ENCODE measurements at places on chromosomes 6 and 20.
A peak's percentile ranks its signal among the peaks of the same experiment; 100 is the strongest.

DNA sequence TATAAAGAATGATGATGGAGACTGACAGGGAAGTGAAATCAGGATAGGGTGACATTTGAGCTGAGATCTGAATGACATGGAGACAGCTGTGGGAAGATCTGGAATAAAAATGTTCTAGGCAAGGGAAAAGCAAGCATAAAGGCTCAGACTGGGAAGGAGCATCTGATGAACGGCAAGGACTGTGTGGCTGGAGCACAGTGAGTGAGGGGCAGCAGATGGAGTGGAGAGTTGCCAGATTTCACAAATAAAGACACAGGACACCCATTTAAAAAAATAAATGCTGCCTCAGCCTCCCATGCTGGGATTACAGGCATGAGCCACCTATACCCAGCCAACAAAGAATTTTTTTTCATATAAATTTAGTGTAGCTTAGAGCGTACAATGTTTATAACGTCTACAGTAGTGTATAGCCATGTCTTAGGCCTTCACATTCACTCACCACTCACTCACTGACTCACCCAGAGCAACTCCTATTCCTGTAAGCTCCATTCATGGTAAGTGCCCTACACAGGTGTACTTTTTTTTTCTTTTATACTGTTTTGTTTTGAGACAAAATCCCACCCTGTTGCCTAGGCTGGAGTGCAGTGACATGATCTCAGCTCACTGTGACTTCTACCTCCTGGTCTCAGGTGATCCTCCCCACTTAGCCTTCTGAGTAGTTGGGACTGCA, 2.4 kb upstream of the ZBTB24 start:
- DNase-seq, result no peak

GRCh38 chr6:126170978-126171382, 168.9 kb upstream of the CENPW start:
- DNase-seq, result peak; percentile 64

DNA sequence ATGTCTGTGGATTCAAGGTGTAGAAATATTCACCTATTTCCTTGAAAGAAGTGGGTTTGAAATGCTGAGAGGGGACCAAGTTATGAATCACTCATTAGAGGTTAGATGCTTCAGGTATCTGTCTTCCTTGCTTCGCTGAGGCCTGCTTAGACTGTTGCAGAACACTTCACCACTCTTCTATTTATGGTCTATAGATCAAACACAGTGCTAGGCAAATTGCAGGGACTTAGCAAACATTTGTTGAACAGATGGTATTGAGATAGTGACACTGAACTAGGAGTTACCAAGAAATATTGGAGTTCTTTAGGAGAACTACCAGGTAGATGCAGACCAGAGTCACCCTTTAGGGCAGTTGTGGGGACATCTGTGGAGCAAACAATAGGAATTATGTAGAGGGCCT, 123.8 kb downstream of the RFPL4B start:
- DNase-seq, result no peak

GRCh38 chr6:142400495-142400894, 98.7 kb downstream of the ADGRG6 start:
- no peak for DNase-seq

DNA sequence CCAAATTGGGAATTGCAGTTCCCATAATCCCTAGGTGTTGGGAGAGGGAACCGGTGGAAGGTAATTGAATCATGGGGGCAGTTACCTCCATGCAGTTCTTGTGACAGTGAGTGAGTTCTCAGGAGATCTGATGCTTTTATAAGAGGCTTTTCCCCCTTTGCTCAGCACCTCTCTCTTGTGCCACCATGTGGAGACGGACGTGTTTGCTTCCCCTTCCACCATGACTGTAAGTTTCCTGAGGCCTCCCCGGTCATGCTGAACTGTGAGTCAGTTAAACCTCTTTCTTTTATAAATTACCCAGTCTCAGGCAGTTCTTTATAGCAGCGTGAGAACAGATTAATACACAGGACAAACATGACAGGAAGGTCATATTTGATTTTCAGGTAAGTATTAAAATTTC, 25.3 kb upstream of the HECA start:
- DNase-seq, result no peak

DNA sequence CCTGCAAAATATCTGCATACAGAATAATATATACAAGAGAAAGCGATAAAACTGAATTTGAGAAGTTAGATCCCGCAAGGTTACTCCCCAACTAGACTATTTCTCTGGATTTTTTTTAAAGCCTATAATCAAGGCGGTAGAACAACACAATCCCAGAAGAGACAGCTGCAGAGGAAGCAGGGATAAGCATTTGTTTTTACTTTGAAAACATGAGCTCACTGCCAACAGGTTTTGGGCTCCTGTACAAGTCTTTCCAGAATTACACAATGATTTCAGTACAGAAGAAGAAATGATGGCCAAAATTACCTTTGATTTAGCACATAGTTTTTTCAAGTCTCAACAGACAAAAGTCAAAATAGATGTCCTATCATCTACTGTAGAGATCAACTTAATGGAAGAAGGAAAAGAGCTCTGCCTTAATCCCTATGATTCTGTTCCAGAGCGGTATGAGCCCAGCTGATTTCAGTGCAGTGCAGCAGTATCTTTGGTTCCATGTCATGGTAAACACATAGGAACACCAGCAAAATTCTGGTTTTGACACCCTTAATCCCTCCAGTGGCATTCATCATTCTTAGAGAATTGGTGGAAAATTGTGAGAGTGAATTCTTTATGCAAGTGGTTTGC, 304.3 kb downstream of the HDGFL1 start:
- no peak for DNase-seq

- DNase-seq, result no peak
Measured at GRCh38 chr6:143110572-143110971, 49.9 kb downstream of the AIG1 start.

DNA sequence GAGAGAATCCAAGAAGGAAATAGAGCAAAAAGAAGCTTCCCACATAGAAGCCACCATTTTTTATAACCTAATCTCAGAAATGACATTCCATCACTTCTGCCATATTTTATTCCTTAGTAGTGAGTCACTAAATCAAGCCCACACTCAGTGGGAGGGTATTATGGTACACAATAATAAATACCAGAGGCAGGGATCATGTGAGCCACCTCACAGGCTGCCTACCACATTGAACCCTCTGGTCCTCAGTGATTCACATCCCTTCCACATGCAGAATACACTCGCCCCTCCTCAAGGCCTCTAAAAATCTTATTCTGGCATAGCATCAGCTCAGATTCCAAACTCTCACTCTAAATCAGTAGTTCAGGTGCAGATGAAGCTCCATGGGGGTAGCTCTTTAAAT, 49.4 kb downstream of the TMC2 start:
- no peak for DNase-seq

DNA sequence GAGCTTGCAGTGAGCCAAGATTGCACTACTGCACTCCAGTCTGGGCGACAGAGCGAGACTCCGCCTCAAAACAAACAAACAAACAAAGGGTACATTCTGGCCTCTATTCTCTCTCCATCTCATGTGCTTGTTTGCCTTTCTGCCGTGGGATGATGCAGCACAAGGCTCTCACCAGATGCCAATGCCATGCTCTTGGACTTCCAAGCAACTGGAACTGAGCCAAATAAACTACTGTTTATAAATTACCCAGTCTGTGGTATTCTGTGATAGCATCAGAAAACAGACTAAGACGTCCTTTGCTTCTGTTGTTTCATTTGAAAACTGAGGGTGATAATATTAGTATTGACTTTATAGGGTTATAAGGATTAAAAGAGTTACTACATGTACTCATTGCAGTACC, 3.6 kb upstream of the BRD2 start:
- DNase-seq, result no peak

GRCh38 chr20:51634257-51634656, 91.7 kb upstream of the NFATC2 start:
- no peak for DNase-seq

DNA sequence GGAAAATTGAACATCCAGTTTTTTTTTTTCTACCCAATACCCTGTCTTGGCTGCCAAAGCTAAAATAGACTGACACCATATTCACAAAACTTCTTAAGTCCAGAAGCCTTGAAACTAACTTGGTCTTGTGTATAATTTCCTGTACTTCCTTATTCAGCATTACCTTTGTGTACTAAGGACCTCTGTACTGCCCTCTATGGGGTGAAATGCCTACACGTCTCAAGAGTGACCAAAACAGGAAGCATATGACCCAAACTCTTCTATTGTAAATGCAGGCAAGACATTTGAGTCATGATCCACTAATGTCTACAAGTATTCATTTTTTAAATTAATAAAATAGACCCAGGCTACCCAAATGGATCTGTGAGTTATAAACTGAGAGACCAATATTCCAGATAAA, 50.4 kb downstream of the HMGCLL1 start:
- no peak for DNase-seq

DNA sequence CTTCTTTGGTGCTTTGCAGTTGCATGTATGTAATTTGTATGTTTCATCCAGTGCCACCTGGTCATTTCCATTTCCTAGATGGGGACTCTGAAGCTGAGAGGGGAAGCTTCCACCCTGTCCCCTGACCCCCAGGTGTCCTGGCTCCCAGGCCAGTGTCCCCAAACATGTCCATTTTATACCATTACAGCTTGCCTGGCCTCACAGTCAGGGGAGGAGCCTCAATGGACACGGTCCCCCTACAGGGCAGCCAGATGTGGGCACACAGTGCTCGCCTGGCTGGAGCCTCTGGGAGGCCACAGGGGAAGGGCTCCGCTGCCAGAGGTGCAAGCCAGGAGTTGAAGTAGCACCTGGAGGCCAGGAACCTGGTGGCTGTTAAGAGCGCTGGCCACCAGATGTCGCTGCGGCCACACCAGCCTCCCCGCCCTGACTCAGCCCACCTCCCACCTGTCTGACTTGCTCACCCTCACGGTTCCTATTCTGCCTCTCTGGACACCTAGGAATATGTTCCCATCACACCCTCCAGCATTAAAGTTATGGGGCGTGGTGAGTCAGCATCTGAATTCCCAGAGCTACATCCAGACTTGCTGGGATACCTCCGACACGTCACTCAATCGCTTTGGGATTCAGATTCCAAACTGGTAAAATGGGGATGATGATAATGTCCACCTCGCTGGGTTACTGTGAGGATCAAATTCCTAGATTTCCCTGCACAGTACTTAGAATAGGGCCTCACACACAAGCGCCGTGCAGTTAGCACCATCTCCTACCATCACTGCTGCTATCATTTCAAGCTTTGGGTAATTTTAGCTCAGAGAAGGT, 107.4 kb downstream of the SULF2 start:
- DNase-seq, result peak; percentile 50

GRCh38 chr6:5389086-5389745, 127.9 kb downstream of the FARS2 start:
- DNase-seq, result no peak

GRCh38 chr6:44097782-44098317, 29.4 kb downstream of the MRPL14 start:
- DNase-seq, result no peak

- DNase-seq, result no peak
Measured at GRCh38 chr6:167776906-167777627, 49.6 kb upstream of the AFDN start.

DNA sequence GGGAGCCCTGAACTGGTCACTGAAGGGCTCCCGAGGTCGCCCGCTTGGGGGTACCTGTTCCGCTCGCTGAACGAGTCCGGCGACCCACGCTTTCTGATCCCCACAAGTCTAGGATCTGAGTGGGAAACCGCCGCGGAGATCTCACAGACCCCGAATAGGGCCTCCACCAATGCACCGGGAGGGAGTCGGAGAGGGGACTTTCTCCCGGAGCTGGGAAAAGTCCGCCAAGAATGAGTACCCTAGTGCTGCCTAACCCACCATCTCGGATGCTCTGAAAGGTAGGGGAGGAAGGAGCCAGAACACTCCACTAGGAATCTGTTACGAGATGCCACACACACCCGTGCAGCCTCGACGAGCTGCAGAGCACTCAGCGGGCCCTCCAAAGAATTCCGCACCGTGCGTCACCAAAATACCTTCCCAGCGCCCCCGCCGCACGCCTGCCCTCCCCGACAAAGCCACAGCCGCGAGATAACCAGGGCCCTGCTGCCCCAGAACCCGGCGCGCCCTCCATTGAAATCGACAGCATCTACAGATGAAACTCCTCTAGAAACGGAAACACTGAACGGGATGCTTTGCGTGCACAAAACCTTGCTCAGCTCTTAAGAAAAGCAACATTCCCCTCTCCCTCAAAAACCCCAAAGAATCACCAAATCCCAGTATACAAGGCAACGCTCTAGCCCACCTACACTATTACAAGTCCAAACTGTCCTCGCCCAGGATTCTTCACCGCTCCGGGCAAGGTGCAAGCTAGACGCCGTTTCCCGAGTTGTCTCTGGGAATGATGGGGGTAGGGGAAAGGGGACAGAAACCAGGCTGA, 686 bp downstream of the COL12A1 start:
- peak; percentile 47 for DNase-seq

GRCh38 chr6:6002848-6003620, 3.7 kb downstream of the NRN1 start:
- peak; percentile 26 for DNase-seq

DNA sequence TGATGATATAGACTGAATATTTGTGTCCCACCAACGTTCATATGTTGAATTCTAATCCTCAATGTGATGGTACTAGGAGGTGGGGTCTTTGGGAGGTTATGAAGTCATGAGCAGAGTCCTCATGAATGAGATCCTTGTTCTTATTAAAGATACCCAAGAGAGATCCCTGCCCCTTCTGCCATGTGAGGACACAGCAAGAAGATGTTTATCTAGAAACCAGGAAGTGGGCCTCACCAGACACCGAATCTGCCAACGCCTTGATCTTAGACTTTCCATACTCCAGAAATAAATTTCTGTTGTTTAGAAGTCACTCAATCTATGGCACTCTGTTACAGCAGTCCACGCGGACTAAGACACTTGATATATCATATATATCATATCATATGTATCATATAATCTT, 67.7 kb upstream of the GCM1 start:
- no peak for DNase-seq

- peak; percentile 84 for DNase-seq
Measured at GRCh38 chr20:32521780-32522525, 63.2 kb downstream of the NOL4L start.

- DNase-seq, result no peak
Measured at GRCh38 chr6:68710916-68711315, 75.8 kb downstream of the ADGRB3 start.

- no peak for DNase-seq
Measured at GRCh38 chr20:51854921-51855320, 52.6 kb upstream of the SALL4 start.

DNA sequence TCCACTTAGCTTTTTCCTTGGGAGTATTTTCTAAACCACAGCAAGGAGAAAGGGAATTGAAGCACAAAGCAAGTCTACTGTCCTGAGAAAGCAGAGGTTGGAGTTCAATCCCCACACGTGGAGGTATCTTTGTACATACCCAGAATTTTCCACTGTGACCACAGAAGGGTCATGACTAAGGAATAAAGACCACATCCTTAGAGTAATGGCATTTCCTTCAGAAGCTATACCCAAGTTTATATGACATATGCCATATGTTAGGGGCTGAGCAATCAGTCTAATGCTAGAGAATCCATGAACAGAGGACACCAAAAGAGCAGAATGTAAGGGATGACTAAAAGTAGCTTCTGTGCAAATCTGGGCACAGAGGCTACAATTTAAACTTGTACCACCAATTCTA, 46.4 kb downstream of the ATG5 start:
- DNase-seq, result no peak

GRCh38 chr6:170086639-170087420, 204.0 kb downstream of the DLL1 start:
- DNase-seq, result no peak

All from NCI-H524 (cell line).